WTC11 (cell line): ENCODE measurements at places on chromosomes 5 and 9.

GRCh38 chr5:134511796-134512660 is 13.4 kb upstream of the JADE2 start:
- peak overlapping the region; percentile 97 for H3K27ac ChIP-seq
- peak; percentile 76 for DNase-seq
- H3K36me3 ChIP-seq: no peaks in the 10 kb centered on the region
- no peaks in the 10 kb centered on the region for H3K27me3 ChIP-seq
- peak overlapping the region; percentile 30 for H3K4me3 ChIP-seq

DNA sequence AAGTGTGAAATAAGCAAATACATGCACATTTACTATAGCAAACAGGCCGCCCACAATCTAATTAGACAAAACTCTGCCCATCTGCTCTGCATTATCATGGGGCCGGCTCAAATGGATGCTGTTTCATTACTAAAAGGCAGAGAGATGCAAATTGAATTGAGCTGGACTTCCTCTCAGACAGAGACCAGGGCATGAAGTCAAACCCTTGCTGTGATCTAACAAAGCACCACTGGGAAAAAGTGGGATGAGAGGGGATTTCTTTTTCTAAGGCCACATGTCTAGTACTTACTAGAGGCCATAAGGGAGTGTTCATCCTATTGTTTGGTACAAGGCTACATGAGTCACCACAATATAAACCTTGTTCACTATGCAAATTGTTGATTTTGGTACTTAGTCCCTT is 614.7 kb downstream of the ISL1 start:
- no peaks in the 10 kb centered on the region for H3K27me3 ChIP-seq
- DNase-seq: no peak
- H3K4me1 ChIP-seq: peaks cover 3% of the 10 kb centered on the region
- no peaks in the 10 kb centered on the region for H3K36me3 ChIP-seq
- H3K4me3 ChIP-seq: no peak overlapping the region
- H3K27ac ChIP-seq: 0 out of 2 replicates have a peak overlapping the region, but pooled peaks have one; percentile 31

- H3K36me3 ChIP-seq: peaks cover 7% of the 10 kb centered on the region
- no peak for DNase-seq
Observed at GRCh38 chr9:68951879-68952659, 61.8 kb downstream of the PRKACG start.

DNA sequence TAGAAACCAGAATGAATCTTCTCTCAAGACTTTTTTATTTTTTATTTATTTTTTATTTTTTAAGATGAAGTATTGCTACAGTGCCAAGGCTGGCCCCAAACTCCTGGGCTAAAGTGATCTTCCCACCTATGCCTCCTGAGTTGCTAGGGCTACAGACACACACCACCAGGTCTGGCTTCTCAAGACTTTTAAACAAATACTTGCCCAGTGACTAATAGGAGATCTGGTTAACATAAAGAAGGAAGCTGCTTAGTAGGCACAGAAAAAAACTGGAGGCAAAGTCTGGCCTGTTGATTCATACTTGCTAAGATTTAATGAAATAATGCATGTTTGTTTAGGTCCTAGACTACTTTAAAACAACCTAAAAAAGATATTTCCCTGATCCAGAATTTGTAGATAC is 43.8 kb downstream of the SLC38A9 start:
- peaks cover 15% of the 10 kb centered on the region for H3K36me3 ChIP-seq
- H3K27ac ChIP-seq: no peak overlapping the region; the same call in 1 of the 2 replicates
- DNase-seq: no peak
- H3K27me3 ChIP-seq: no peaks in the 10 kb centered on the region
- no peak overlapping the region for H3K4me3 ChIP-seq

DNA sequence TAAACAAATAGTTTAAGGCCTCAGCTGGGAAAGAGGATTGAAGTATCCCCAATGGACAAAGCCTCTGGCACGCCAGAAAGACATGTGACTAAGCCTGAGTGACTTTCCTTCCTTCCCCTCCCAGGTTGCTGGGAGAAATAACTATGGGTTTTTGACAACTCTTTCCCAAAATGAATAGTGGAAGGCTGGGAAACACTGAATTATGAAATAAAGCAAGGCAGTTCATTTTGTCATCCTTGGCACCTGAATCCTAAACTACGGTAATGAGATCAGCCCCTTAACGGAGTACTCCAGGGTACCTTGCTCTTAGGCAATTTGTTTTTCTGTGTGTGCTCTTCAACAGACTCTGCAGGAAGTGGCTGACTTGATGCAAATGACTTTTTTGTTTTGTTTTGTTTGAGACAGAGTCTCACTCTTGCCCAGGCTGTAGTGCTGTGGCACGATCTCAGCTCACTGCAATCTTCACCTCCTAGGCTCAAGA is 75.2 kb downstream of the LMNB1 start:
- no peaks in the 10 kb centered on the region for H3K27me3 ChIP-seq
- peaks cover 60% of the 10 kb centered on the region for H3K4me1 ChIP-seq
- DNase-seq: no peak
- H3K36me3 ChIP-seq: peaks cover 25% of the 10 kb centered on the region
- H3K27ac ChIP-seq: peak overlapping the region; percentile 84
- no peak overlapping the region for H3K4me3 ChIP-seq
